Astrocyte of the hippocampus (primary cell): ENCODE measurements at places on chromosomes 13 and 19.

- no peak for DNase-seq
Observed at GRCh38 chr19:50964266-50964665, 5.1 kb downstream of the KLK6 start.

DNA sequence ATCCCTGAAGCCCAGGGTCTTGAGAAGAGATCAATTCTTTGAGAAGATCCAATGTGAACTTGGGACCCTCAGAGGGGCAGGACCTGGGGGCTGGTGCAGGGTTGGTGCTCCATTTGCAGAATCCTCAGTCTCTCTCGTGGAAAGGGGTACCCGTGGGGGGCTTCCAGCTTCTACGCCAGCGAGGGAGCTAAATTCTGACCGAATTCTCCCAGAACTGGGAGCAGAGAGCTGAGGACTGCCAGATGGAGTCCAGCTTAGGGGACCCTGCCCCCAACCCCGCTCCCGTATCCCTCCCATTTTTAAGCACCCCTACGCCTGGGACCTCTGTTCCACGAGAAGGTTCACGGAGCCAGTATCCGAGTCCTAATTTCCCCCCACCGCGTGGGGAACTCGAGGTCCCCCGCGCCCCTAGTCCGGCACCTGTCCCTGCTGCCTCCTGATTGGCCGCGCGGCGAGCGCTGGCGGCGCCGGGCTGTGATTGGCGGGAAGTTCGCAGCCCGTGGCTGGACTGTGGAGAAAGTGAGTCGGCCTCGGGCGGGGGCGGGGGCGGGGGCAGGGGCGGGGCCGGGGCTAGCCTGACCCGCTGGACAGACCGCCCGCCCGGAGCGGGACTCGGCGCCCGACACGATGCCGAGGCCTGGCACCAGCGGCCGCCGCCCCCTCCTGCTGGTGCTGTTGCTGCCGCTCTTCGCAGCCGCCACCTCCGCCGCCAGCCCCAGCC lies 4.4 kb upstream of the LTBP4 start:
- DNase-seq: peak; percentile 83

DNA sequence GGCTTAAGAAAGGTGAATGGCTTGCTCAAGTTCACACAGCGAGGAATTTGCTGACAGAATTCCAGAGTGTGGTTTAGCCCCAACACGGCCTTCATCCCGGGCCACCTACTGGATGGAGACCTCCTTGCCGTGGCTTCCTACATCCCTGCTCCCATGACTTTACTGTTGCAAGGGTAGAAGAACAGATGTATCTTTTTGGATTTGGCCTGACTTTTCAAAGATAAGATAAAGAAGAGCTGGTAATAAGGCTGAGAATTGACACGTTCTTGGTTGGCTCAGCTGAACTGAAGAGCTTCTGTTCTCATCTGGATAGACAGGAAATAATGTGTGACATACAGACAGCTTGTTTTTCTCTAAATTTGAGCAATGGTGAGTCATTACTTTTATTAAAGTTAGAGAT lies 113.1 kb downstream of the KLF5 start:
- peak; percentile 30 for DNase-seq

GRCh38 chr13:60229708-60230272 lies 66.1 kb upstream of the DIAPH3 start:
- DNase-seq: peak; percentile 60

- DNase-seq: no peak
Observed at GRCh38 chr13:106382534-106382933, 152.9 kb downstream of the EFNB2 start.

DNA sequence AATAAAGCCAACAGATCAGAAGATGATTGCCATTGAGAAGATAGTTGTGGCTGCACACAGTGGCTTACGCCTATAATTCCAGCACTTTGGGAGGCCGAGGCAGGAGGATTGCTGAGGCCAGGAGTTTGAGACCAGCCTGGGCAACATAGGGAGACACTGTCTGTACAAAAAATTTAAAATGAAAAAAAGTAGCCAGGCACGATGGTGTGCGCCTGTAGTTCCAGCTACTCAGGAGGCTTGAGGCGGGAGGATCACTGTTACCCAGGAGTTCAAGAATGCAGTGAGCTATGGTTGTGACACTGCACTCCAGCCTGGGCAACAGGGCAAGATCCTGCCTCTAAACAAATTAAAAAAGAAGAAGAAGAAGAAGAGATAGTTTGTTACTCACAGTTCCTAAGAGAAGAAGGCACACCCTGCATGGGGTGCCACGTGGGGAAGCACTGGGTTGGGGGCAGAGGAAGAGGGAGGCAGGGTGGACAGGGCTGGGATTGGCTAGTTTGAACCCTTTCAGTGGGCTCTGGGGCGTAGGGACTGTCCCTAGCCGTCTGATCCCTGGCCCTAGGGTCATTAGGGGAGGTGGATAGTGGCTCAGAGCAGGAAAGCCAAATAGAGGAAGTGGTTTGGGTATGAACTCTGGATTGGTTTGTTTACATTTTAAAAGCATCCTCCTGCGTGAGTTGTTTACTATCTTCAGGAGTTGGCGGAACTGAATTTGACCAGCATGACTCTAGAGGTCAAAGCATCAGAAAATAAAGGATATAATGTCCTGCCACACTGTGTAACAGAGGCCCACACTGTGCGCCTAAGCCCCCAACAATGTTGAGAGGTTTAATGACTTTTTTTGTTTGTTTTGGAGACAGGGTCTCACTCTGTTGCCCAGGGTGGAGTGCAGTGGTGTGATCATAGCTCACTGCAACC lies 60.5 kb upstream of the MEDAG start:
- no peak for DNase-seq

DNA sequence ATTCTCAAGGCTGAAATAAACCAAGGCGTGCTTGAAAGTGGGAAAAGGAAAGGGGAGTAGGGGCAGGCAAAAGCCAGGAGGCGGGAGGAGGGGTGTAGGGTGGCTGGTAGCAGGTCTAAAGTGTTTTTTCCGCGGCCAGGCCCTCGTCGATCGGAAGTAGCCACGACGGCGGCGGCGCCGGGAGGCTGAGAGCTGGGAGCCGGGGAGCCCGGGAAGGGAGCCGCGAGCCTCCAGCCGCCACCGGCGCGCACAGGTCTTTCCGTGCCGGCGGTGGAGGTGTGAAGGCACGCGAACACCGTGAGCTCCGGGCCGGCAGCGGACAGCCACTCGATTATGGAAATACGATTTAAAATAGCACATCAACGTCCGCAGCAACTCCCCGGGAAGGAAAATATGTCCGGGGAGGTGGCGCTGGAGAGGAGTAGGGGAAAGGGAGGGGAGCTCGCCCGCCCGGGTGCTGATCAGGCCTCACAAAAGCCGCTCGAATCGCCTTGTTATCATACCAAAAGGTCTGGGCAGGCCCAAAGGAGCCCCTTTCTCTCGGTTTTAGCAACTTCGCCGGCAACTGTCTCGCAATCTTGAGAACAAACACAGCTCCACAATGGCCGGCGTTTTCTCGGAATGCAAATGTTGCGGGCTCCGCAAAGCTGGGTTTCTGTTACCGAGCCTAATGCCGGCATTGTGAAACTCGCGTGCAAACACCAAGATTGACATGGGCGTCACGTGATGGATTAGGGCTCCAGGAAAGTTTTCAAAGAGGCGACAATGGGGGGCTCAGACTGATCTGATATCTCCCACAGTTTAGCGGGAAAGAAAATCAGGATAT lies 2.9 kb upstream of the PCDH8 start:
- peak; percentile 68 for DNase-seq

DNA sequence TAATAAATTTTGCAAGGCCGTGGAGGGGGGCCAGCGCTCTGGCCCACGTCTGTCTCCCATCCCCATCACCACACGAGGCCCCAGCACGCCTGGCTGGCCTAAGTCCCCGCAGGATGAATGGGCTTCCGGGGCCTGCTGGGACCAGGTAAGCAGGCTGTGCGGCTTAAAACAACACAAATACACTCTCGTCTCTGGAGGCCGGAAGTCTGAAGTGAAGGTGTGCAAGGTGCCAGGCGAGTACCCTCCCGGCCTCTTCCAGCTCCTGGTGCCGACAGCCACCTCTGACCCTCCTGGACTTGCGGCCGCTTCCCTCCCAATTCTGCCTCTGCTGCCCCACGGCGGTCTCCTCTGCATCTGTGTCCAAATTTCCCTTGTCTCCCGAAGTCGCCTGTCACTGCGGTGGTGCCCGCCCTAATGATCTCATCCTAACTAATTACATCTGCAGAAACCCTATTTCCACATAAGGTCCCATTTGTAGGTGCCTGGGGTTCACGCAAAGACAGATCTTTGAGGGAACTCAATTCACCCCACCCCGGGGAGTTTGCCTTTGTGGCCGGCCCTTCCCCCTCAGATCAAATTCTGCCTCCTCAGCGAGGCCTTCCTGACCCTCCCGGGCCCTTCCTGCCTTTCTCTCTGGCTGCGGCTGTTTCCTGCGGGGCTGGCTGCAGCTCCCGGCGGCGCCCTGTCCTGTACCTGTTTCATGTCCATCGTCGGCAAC lies 8.1 kb upstream of the PTBP1 start:
- no peak for DNase-seq

DNA sequence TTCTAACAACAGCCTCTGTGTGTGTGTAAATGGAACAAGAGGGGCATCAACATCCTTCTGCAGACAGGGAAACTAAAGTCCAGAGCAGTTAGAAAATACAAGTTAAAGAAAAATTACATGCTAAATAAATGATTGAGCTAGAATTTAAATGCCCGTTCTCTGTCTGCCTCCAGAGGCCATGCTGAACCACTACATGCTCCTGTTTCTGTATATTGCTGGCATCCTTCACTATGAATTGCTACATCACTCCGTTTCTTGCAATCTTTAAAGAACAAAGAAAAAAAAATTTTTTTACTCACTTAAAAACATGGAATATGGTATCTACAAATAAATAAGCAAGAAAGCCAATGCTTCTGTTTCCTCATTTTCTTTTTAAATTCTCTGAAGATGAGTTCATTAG lies 47.9 kb downstream of the DCT start:
- no peak for DNase-seq

DNA sequence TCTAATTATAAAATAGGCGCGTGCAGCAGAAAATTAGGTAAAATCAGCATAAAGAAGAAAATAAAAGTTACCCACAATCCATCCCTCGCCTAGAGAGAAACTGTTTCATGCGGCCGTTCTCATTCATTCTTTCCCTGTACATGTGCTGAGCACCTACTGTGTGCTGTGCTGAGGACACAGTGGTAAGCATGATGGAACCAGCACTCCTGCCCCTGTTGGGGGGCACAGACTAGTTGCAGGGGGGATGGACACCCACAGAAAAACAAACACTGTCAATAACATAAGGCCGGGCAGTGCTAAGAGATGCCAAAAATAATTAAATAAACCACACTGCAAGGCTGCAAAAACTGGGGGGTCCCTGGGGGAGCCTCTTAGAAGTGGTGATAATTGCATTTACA lies 43.3 kb downstream of the PTPRS start:
- DNase-seq: no peak

DNA sequence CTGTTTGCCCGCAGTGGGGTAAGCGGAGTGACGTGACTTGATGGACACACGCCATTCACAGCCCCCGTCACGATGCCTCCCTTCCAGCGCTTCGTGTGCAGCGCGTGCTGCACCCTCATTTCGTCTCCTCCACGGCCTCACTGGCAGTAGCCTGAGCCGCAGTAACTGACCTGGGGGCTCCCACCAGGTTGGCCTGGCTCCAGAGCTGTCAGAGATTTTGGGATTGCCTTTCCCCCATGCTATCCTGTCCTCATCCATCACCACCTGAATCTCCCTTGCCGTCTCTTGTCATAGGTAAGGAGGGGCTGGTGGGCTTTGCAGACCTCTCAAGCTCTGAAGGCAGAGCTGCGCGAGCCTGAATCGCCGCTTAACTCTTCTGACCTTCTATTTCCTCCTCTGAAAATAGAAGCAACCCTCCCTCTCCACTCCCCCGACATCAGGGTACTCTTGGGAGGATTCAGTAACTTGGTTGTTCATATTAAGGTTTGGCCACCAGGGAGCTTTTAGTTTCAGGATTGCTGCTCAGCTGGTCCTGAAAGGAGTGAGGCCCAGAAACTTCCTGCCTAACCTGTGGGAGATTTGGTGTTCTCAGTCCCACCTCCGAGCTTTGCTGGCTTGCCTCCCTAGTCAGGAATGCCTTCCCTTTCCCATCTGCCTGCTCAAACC lies 27.9 kb downstream of the SIGLEC5 start:
- no peak for DNase-seq

- no peak for DNase-seq
Observed at GRCh38 chr19:11451327-11451870, 16.0 kb downstream of the PRKCSH start.

- DNase-seq: peak; percentile 78
Observed at GRCh38 chr19:31838163-31838815, 489.1 kb upstream of the TSHZ3 start.

DNA sequence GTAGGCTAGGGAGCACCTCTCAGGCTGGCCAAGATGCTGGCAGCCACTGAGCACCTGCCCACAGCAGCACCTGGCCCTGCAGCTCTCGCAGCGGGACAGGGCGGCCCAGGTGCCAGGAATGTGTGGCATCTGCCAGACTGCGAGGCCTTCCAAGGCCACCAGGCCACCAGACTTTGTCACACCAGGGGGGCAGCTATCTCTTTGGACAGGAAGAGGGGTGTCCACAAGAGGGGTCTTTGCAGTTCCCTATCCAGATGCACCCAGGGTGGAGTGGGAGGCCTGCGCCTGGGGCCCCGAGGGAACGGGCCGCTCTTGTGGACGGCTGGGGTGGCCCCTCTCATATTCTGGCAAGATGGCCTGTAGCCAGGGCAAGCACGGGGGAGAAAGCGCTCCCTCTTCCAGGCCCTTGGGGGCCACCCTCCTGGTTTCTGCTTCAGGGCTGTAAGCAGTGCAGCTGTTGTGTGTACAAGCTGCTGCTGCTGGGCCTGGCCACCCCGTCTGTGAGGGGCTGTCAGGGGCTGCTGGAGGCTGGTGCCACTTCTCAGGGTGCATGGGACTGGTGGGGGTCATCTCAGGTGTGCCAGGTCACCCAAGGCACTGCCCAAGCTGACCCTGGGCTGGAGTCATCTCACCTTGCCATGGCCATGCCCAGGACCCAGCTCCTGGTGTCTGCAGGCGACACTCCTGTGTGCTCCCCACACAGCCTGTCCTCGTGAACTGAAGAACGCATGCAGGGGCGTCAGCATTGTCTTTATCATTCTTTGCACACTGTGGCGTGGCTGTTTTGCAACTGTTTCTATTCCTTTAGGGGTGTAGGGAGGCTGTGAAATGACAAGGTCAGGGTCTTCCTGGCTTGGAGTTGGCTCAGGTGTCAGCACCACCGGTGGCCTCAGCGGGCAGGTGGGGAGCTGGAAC lies 1.8 kb downstream of the TEX29 start:
- no peak for DNase-seq

DNA sequence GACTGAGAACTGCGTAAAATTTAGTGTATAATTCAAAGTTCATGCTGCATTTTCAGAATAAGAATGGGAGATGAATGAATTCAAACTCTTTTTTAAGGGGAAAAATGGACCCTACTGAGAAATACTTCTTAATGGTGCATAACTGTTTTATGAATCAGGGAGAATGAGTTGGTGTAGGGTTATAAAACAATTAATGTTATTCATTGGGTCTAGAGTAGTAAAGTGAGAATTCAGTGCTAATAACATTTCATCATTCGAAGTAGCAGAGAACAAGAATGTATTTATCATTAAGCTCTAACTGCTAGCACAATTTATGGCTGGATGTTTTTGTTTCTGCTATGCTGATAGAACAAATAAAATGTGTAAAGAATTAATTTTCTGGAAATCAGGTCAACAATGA lies 310.2 kb downstream of the SLITRK5 start:
- no peak for DNase-seq
